ENCODE measurements at places on chromosomes 4 and X. TPM values are rescaled to one million over a fixed set of nuclear protein-coding genes. Genes with fewer than 3 reads are reported as not detected.

GRCh38 chr4:174401471-174402130, 117.9 kb downstream of the CEP44 start:
- peak; percentile 52 for DNase-seq

DNA sequence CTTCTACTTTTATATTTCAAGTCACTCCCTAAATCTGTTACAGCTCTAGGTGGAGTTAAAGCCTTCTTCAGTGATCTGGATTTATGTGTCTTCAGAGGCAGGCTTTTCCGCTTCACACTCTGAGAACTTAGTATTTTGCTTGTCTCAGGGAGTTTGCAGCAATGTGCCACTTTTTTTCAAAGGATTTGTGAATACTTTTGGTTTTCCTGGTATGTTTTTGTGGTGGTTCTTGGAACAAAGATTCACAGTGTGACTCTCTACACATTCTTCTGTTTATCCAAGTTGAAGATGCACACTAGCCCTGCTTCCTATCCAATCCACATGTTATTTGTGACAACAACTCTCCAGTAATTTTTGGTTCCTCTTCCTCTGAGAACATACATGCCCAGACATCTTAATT, 1253.7 kb downstream of the TECRL start:
- no peak for DNase-seq

DNA sequence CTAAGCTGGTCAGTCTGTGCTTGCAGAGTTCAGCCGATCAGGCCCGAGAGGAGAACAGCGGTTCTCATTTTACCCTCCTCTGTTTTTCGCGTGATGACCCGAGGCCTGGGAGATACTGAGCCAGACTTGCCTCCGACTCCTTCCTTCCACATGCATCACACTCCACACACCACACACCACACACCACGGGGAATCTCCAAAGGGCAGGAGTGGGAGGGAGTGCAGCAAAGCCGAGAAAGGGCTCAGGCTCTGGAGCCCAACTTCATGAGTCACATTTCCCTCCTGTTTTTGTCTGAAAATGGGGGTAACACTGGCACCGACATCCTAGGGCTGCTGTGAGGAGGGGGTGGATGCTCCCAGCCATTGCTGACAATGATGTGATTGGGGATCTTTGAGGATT, 38.9 kb downstream of the TKTL1 start:
- DNase-seq, result no peak

DNA sequence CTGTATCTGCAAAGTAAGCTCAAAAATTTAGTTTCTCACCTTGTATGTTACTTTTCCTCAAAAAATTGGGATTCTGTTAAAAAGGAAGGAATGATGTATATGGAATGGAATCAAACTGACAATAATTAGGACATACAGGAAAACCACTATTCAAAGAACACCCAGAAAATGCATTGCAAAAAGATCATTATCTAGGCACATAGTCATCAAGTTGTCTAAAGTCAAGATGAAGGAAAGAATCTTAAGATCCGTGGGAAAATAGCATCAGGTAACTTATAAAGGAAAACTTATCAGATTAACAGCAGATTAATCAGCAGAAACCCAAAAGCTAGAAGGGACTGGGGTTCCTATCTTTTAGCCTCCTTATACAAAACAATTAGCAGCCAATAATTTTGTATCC, 23.1 kb upstream of the PLK4 start:
- no peak for DNase-seq

DNA sequence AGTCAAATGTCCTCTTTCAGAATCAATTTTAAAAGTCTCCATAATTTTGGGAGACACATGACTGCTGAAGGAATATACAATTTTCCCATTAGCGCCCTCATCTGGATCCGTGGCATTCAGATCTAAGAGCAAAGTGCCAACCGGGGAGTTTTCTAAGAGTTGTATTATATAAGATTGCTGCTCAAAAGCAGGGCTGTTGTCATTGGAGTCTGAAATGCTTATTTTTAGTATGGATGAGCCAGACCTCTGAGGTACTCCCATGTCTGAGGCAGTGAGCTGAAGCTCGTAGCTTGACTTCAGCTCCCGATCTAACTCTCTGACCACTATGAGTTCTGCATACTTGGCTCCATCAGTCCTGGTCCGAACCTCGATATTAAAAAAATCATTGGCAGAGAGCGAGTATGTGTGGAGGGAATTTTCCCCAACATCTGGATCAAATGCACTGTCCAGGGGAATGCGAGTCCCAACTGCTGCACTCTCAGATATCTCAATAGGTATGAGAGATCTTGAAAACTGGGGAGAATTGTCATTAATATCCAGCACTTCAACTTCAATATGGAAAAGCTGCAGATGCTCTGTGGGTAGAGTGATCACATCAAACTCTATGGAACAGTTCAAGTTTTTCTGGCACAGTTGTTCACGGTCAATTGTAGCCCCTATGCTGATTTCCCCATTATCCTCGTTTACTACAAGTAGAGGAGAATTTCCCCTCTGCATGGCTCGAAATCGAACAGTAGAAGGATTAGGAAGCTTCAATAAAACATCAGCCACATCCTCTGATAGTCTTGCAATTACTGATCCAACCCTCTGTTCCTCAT, 917 bp downstream of the PCDH18 start:
- DNase-seq, result no peak

- no peak for DNase-seq
These were observed 427.3 kb upstream of the RASGEF1B start for GRCh38 chr4:81898862-81899504.

DNA sequence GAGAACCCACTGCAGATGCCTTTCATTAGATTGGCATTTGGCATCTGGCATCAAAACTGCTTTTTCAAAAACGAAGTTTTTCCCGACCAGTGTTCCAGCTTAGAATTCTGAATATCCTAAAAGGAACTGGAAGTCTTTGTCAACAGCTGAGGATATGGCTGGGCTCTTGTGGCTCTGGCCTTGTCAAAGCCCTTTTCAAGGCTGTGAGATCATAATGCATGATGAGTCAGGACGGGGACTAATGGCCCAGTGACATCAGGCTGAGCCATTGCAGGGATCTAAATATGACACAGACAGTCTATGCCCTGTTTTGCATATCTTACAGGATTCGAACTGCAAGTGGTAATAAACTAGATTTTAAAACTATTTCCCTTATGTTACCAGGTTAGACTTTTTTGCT, 306.4 kb downstream of the PTTG2 start:
- no peak for DNase-seq

DNA sequence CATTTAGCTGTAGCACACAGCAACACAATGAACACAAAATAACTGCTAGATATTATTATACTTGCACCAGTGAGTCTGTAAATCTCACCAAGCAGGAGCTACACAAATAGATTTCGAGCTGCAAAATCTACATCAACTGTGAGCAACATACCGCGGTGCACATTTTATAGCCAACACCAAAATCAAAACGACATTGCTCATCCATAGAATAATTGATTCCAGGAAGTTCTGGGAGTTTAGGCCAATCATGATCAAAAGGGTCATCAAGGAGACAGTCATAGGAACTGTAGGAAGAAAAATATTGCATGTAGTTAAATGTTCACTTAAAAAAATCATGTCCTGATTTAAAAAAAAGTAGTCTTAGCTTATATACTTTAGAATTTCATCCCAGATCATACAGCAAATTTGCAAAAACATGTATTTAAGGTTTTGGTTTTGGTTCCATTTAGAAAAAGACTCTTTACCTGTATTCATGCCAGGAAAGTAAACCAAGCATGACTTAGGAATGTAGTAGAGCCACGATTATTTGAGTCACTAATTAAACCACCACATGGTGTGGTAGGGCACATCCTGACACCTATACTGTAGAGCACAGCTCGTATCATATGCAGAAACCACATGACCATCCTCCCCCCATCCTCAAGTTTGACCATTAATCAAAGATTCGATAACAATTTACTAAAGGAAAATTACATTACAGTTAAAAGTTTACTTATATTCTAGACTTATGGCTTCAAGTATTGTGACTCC, 250.4 kb downstream of the ADAMTS3 start:
- no peak for DNase-seq

GRCh38 chr4:154329939-154330338, 161.7 kb downstream of the DCHS2 start:
- no peak for DNase-seq

- no peak for DNase-seq
These were observed 29.8 kb upstream of the ESX1 start for GRCh38 chrX:104284507-104284906.

Gene CXorf49
- not detected for polyA plus RNA-seq

Gene LUZP4
- polyA plus RNA-seq, result not detected

Gene SRP72
- polyA plus RNA-seq, result 71.6 TPM

All from A549 (cell line).